ENCODE measurements at places on chromosomes 5 and 9. TPM values are rescaled to one million over a fixed set of nuclear protein-coding genes. Genes with fewer than 3 reads are reported as not detected.

DNA sequence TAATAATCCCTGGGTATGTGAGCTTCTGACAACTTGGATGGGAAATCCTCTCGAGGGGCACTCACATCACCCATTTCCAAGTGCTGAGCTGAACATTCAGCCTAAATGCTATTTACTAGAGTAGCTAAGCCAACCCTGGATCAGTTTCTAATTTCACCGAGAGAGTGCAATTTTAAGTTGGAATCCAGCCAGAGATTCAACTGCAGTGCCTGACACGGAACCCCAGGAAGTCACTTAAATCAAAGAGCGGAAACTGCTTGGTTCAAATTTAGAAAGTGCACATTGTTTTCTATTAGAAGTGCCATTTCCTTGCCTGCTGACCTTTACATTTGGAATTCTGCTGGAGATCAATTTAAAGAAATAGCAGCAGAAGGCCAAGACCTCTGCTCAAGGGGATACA lies 8.8 kb downstream of the SPRY4 start:
- no peak for DNase-seq
- no peaks in the 10 kb centered on the region for H3K27me3 ChIP-seq
- H3K4me3 ChIP-seq, result no peak overlapping the region

GRCh38 chr5:9020996-9021395 lies 524.9 kb downstream of the SEMA5A start:
- H3K4me3 ChIP-seq, result no peak overlapping the region
- no peak for DNase-seq
- H3K36me3 ChIP-seq, result no peaks in the 10 kb centered on the region
- no peak overlapping the region for H3K27ac ChIP-seq
- H3K4me1 ChIP-seq, result no peaks in the 10 kb centered on the region
- no peaks in the 10 kb centered on the region for H3K27me3 ChIP-seq

Gene GTF2H2C
- 49.5 TPM for total RNA-seq

DNA sequence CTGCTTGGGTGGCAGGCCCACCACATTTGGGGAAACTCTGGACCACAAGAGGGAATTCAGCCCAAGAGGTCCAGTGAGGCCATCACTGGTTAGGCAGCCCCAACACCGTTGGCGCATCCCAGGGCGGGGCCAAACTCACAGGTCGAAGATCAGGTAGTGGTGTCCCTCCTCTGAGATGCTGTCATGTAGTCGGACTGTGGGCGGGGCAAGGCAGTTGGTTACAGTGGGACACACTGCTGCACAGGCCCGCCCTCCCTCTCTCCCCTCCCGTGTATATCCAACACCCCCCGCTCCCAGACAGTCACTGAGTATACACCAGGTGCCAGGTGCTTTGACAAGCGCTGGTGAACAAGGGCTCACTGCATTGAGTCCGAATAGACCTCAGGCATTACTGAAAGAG lies 32.1 kb downstream of the CAMK2A start:
- no peak overlapping the region for H3K4me3 ChIP-seq
- H3K4me1 ChIP-seq, result no peaks in the 10 kb centered on the region
- DNase-seq, result no peak

Gene PKD2L2
- not detected for total RNA-seq

DNA sequence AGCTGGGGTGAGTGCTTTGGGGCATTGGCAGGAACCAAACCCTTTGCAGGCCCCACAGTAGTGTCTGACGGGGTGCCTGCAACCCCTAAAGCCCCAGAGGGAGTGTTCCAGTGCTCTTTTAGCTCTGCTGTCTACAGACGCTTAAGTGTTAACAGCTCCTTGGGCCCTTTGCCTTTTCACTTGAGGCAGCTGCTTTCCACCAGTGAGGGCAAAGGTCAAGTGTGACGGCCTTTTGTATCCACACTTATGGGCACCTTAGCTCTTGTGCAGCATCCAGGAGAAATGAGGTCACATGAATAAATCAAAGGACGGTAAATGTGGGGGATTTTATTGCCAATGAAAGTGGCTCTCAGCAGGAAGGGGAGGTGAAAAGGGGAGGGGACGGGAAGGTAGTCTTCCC lies 241.4 kb upstream of the PCSK5 start:
- no peaks in the 10 kb centered on the region for H3K36me3 ChIP-seq
- H3K4me3 ChIP-seq, result no peak overlapping the region
- no peak overlapping the region for H3K27ac ChIP-seq
- no peak for DNase-seq
- no peaks in the 10 kb centered on the region for H3K4me1 ChIP-seq

- no peak overlapping the region for H3K4me3 ChIP-seq
- no peaks in the 10 kb centered on the region for H3K4me1 ChIP-seq
- no peak overlapping the region for H3K27ac ChIP-seq
Measured at GRCh38 chr9:18531136-18532065, 57.4 kb downstream of the ADAMTSL1 start.

- H3K4me1 ChIP-seq, result no peaks in the 10 kb centered on the region
- H3K36me3 ChIP-seq, result no peaks in the 10 kb centered on the region
- no peak overlapping the region for H3K4me3 ChIP-seq
- no peak for DNase-seq
- peaks cover 2% of the 10 kb centered on the region for H3K27me3 ChIP-seq
- no peak overlapping the region for H3K27ac ChIP-seq
Measured at GRCh38 chr9:26723486-26723885, 169.1 kb downstream of the CAAP1 start.

GRCh38 chr5:127922603-127923002 lies 161.0 kb upstream of the SLC12A2 start:
- H3K4me1 ChIP-seq, result no peaks in the 10 kb centered on the region
- H3K27me3 ChIP-seq, result no peaks in the 10 kb centered on the region
- no peaks in the 10 kb centered on the region for H3K36me3 ChIP-seq
- H3K27ac ChIP-seq, result no peak overlapping the region
- H3K4me3 ChIP-seq, result no peak overlapping the region

GRCh38 chr5:122063836-122064235 lies 14.2 kb downstream of the LOX start:
- no peak for DNase-seq
- H3K27me3 ChIP-seq, result peaks cover 2% of the 10 kb centered on the region
- H3K36me3 ChIP-seq, result no peaks in the 10 kb centered on the region
- no peak overlapping the region for H3K4me3 ChIP-seq
- no peak overlapping the region for H3K27ac ChIP-seq
- H3K4me1 ChIP-seq, result no peaks in the 10 kb centered on the region

- H3K4me1 ChIP-seq, result no peaks in the 10 kb centered on the region
- H3K27me3 ChIP-seq, result no peaks in the 10 kb centered on the region
- no peaks in the 10 kb centered on the region for H3K36me3 ChIP-seq
- H3K4me3 ChIP-seq, result no peak overlapping the region
- no peak for DNase-seq
Measured at GRCh38 chr9:101275769-101276250, 109.0 kb downstream of the BAAT start.

DNA sequence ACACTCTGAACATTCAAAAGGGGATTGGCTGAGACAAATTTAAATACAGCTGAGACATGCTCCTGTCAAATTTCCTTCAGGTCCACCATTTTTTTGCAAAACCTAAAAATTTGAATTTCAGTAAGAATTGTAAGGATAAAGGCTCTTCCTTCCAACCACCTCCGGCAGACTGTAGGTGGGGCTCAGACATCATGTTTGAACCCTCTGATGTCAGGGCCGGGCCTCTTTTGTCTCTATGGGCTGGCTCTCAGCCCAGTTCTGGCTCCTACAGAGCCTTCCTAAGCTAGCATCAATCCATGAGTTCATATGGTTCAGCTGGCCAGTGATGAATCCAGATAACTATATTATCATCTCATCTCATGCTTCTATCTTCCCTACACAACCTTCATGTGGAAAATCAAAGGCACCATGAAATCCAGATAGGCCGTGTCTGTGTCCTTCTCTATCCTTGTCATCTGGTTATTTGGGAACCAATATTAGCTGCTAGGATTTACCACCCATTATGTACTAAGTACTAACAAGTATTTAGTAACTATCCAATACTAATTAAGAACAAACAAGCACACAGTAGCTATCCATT lies 44.2 kb downstream of the NIPSNAP3B start:
- no peaks in the 10 kb centered on the region for H3K27me3 ChIP-seq
- H3K4me1 ChIP-seq, result no peaks in the 10 kb centered on the region
- H3K36me3 ChIP-seq, result no peaks in the 10 kb centered on the region
- no peak overlapping the region for H3K4me3 ChIP-seq

Data from activated T-helper 2 cell treated with anti-CD3 and anti-CD28 coated beads, Interferon-gamma antibody, Interleukin-2, Interleukin-4, amounts not matched to agents 10 μg/mL and 5 μg/mL and 100 μg/mL, durations not matched to agents 14 hours and 24 hours and 36 hours (primary cell).